ENCODE measurements at places on chromosomes 7 and 10.
A peak's percentile ranks its signal among the peaks of the same experiment; 100 is the strongest.

DNA sequence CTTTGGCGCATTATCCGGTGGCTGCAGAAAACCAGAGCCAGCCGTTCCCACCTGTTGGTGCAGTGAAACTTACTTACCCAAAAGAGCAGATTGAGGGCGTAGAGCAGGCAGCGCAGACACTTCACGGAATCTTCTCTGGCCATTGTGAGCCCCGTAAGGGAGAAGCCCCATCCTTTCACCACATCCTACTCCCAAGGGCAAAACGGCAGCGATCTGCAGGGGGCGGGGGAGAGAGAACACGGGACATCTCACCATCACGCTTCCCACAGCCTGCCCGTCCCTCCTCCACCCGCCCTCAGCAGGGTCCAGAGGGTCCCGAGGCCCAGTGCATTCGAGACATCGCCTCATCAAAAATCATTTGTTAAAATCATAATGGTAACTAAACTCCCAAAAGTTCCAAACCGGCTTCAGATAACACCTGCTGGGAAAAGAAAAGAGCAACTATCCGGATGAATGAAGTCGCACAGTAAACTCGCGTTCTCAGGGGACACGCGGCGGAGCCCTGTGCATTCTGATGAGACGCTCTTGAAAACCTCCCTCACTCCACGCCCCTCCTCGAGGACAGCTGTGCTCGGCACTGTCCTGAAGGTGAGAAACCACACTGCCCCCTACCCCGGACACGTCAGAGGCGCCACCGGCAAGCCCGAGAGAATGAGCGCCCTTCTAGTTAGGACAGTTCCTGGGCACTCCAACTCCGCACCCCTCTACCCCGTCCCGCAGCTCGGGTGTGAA, 1.2 kb downstream of the TSPAN12 start:
- peak; percentile 50 for DNase-seq
- no peaks in the 10 kb centered on the region for H3K36me3 ChIP-seq
- no peaks in the 10 kb centered on the region for H3K27me3 ChIP-seq
- H3K4me3 ChIP-seq = peak overlapping the region; percentile 88
- H3K27ac ChIP-seq = no peak overlapping the region

- H3K4me1 ChIP-seq = no peaks in the 10 kb centered on the region
- H3K4me3 ChIP-seq = no peak overlapping the region
- DNase-seq = no peak
- no peak overlapping the region for H3K27ac ChIP-seq
- H3K36me3 ChIP-seq = no peaks in the 10 kb centered on the region
Measured at GRCh38 chr7:26328498-26329390, 37.1 kb downstream of the SNX10 start.

DNA sequence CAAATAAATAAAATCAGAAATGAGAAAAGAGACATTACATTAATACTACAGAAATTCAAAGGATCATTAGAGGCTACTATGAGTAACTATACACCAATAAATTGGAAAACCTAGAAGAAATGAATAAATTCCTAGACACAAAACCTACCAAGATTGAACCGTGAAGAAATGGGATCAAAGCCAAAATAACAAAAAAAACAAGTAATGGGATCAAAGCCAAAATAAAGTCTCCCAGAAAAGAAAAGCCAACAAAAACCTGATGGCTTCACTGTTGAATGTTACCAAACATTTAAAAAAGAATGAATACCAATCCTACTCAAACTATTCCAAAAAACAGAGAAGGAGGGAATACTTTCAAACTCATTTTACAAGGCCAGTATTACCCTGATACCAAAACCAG, 20.0 kb downstream of the GSDME start:
- DNase-seq = no peak
- 0 out of 2 replicates have a peak, but pooled peaks cover 8% of the 10 kb centered on the region for H3K36me3 ChIP-seq
- H3K27me3 ChIP-seq = no peaks in the 10 kb centered on the region
- H3K27ac ChIP-seq = no peak overlapping the region
- H3K4me1 ChIP-seq = peaks cover 18% of the 10 kb centered on the region
- no peak overlapping the region for H3K4me3 ChIP-seq

DNA sequence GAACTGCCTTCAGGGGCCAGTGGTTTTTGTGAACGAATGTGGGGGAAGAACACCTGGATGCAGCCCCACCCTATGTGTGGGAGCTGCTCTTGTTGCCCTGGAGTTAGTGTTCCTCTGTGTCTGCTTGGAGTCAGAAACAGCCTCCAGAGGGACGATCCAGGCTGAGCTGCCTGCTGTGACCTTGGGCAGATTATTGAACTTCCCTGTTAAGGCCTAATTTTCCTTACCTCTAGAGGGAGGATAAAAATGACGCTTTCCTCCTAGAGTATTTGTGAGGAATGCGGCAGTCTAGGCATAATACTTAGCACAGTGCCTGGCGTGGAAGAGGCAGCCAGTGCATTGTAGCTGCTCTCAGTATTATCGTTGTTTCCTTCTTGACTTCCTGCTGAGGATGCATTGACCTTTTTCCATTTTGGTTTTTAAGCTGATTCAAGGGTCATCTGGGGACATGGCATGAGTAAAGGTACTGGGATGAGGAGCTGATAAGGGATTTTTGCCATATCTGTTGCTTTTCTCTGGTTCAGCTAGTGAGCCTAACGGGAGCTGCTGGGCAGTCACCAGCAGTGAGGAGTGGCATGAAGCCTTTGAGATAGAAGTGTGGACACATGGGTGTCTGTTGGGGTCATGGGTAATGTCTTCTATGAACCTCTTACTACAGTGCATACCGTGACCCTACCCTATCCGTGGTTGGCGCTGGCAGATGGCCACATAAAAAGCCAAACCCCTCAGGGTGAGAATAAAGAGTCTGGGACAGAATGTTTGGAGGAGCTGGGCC, 6.4 kb downstream of the ZFYVE27 start:
- H3K27me3 ChIP-seq = no peaks in the 10 kb centered on the region
- no peak overlapping the region for H3K27ac ChIP-seq
- peaks cover 4% of the 10 kb centered on the region for H3K4me1 ChIP-seq
- H3K4me3 ChIP-seq = no peak overlapping the region

DNA sequence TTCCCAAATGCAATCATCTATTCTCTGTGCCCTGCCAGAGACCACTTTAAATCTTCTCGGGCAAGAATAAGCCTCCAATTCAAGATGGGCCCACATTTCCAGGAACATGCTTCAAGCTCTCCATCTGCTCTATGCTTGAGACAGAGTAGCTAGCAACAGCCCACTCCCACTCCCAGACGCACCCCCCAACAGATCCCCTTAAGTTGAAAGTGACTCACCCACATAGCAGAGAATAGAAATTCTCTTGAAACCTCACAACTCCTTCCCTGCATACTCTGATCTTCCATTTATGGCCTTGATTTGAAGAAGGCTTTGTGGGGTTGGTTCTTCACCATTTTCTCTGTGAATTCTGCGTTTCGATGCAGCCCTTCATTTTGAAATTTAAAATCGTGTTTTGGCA, 604.0 kb downstream of the INHBA start:
- H3K4me1 ChIP-seq = peaks cover 8% of the 10 kb centered on the region
- H3K4me3 ChIP-seq = no peak overlapping the region
- H3K27me3 ChIP-seq = no peaks in the 10 kb centered on the region
- no peaks in the 10 kb centered on the region for H3K36me3 ChIP-seq
- no peak for DNase-seq
- no peak overlapping the region for H3K27ac ChIP-seq

DNA sequence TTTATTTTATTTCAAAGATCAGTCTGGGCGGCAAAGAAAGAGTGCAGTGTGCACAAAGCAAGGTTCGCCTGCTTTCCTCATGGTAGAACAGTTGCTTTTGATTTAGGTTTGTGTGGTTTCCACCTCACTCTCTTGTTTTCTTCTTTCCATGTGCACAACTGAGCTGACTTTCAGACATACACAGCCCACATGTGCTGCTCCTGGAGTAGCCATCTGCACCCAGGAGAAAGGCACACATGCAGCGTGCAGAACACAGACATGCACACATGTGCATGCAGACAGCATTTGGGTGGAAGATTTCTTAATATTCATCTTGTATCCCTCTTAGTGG, 302.1 kb downstream of the FZD1 start:
- H3K4me1 ChIP-seq = no peaks in the 10 kb centered on the region
- no peaks in the 10 kb centered on the region for H3K36me3 ChIP-seq
- DNase-seq = no peak

- no peak overlapping the region for H3K27ac ChIP-seq
- H3K27me3 ChIP-seq = no peaks in the 10 kb centered on the region
- peak; percentile 79 for DNase-seq
- H3K4me1 ChIP-seq = peaks cover 14% of the 10 kb centered on the region
- H3K36me3 ChIP-seq = no peaks in the 10 kb centered on the region
- H3K4me3 ChIP-seq = no peak overlapping the region
Measured at GRCh38 chr7:134470864-134471263, 12.0 kb upstream of the AKR1B1 start.

DNA sequence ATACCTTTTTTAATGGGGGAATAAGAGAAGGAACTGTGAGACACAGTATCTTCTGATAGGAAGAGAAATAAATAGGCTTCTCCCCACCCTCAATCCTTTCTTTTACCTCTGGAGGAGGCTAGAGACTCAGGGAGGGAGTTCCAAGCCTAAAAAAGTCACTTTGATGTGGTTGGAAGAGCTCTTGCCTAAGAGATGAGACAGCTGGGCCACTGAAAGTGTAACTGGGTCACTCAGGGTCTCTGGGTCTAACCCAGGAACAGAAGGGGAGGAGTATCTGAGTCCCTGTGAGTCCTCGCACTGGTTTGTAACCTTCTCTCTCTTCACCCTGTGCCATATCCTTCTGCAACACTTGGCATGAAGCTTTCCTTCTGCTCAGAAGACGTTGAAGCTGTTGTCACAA, 222.9 kb upstream of the AGK start:
- no peaks in the 10 kb centered on the region for H3K27me3 ChIP-seq
- no peaks in the 10 kb centered on the region for H3K4me1 ChIP-seq
- H3K4me3 ChIP-seq = no peak overlapping the region
- H3K27ac ChIP-seq = no peak overlapping the region

- H3K27ac ChIP-seq = no peak overlapping the region
- H3K4me1 ChIP-seq = 0 out of 2 replicates have a peak, but pooled peaks cover 3% of the 10 kb centered on the region
- no peak for DNase-seq
- no peaks in the 10 kb centered on the region for H3K36me3 ChIP-seq
Measured at GRCh38 chr7:79785556-79785955, 332.1 kb upstream of the MAGI2 start.

DNA sequence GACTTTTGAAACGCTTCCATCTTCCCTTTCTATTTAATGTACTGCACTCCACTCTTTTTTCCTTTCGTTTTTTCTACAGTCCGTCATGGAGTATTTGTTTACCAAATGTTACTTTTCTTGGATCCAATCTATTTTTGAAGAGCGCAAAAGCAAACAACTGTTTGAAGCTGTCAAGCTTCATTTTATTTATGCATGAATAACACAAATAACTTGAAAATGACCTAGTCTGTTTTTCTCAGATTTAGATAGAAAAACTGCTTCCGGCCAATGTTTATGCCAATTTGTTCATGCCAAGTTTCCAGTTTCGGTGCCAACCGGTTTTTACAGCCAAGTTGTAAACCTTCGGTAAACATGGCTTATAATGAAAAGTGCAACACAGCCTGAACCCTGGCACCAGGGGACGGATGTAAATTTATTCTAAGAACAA, 150.9 kb upstream of the KLF6 start:
- DNase-seq = peak; percentile 59
- H3K27ac ChIP-seq = peak overlapping the region; percentile 58
- peak overlapping the region; percentile 55 for H3K4me3 ChIP-seq
- H3K27me3 ChIP-seq = no peaks in the 10 kb centered on the region
- H3K36me3 ChIP-seq = no peaks in the 10 kb centered on the region

DNA sequence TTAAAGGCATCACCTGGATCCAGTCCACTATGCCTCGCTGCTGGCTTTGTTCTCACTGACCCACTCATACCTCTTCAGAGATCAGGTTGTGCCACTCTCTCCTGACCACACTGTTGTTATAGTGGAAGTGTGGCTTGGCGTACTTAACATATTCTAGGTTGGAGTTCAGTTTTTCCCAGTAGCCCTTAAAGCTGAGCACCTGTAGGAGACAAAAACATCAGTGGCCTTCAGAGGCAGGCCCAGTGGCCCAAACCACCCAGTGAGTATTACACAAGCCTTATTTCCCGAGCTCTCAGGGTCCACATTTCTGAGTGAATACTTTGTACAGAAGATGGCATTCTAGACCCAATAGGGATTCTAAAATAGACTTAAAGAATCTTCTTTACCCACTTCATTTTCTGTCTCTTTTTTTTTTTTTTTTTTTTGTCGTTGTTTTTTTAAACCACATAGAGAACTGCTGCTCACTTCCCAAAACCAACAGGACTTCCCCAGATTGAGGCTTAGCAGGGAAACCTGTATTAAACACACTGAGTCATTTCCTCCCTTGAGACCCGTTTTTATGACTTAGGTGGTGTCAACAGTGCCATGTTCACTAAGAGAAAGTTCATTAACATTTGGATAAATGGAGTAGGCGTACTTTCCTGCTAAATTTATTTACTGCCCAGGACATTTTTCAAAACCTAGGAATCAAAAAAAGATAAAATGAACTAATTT, 85.8 kb downstream of the GSAP start:
- peak; percentile 80 for DNase-seq
- peak overlapping the region; percentile 64 for H3K27ac ChIP-seq
- no peak overlapping the region for H3K4me3 ChIP-seq
- H3K4me1 ChIP-seq = peaks cover 59% of the 10 kb centered on the region
- H3K27me3 ChIP-seq = no peaks in the 10 kb centered on the region
- H3K36me3 ChIP-seq = no peaks in the 10 kb centered on the region

- no peaks in the 10 kb centered on the region for H3K27me3 ChIP-seq
- H3K27ac ChIP-seq = no peak overlapping the region
- no peak overlapping the region for H3K4me3 ChIP-seq
- H3K4me1 ChIP-seq = no peaks in the 10 kb centered on the region
- H3K36me3 ChIP-seq = 0 out of 2 replicates have a peak, but pooled peaks cover 6% of the 10 kb centered on the region
Measured at GRCh38 chr7:131497454-131497853, 59.0 kb downstream of the PODXL start.

DNA sequence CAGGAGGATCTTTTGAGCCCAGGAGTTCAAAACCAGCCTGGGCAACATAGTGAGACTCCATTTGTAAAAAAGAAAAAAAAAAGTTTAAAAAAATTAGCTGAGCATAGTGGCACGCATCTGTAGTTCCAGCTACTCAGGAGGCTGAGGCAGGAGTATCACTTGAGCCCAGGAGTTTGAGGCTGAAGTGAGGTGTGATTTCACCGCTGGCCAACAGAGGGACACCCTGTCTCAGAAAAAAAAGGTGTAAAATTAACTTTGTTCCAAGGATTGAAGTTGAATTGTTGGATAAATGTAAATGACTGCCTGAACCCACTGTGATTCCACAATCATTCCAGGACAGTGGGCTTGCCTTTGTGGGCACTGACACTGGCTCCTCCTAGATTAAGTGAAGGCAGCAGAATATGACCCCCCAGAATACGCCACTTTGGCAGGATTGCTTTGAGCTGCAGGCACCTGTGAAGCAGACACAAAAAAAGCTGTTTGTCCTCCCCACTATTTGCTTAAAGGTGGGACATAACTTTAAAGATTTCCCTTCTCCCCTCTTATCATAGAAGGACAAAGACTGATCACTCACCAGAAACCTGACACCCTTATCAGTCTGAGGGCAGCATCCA, 57.2 kb upstream of the FOXI2 start:
- H3K4me3 ChIP-seq = no peak overlapping the region
- no peaks in the 10 kb centered on the region for H3K27me3 ChIP-seq
- no peaks in the 10 kb centered on the region for H3K4me1 ChIP-seq
- H3K36me3 ChIP-seq = no peaks in the 10 kb centered on the region
- DNase-seq = no peak

GRCh38 chr10:102453502-102453901, 2.2 kb upstream of the C10orf95 start:
- no peak overlapping the region for H3K27ac ChIP-seq
- no peak for DNase-seq
- no peaks in the 10 kb centered on the region for H3K27me3 ChIP-seq
- H3K36me3 ChIP-seq = peaks cover 5% of the 10 kb centered on the region
- peaks cover 20% of the 10 kb centered on the region for H3K4me1 ChIP-seq

- peaks cover 13% of the 10 kb centered on the region for H3K4me1 ChIP-seq
- no peaks in the 10 kb centered on the region for H3K27me3 ChIP-seq
- H3K4me3 ChIP-seq = peak overlapping the region; percentile 49
- H3K27ac ChIP-seq = peak overlapping the region; percentile 82
- DNase-seq = peak; percentile 95
Measured at GRCh38 chr10:14074062-14074884, 256.5 kb downstream of the FRMD4A start.

Data from PC-3 (cell line).